Activated CD4-positive, alpha-beta T cell treated with anti-CD3 and anti-CD28 coated beads, Interleukin-2, Interleukin-6, amounts not matched to agents 100 ng/mL and 50 ng/mL, durations not matched to agents 16 hours and 8 hours (primary cell): ENCODE measurements at places on chromosomes 2 and 18.

- peak; percentile 17 for DNase-seq
Measured at GRCh38 chr2:119760956-119761275, 1.2 kb downstream of the PTPN4 start.

DNA sequence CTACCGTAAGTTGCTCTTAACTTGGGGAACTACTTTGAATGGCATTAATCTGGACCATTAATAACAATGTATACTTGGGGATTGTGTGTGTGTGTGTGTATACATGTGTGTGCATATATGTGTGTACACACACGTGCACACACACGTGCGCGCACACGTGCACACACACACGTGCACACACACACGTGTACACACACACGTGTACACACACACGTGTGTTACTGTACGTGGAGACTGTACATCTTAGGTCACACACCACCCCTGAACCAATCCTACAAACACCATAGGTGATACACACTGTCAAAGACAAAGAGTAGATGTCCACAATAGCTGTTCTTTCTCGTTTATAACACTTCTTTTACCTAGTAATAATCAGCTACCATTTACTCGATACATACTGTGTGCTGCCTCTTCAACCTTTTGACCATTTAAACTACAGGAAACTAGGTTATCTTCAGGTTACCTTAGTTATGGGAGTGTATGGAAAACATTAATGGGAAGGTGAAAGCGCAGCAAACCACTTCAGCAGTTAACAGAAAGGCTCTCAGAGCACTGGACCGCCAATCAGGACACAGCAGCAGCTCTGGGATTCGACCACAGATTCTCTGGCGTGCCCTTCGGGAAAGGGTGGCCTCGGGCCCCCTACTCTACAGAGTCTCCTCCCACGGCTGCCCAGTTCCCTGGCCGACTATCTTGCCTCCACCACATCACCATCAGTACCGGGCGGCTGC is 894 bp upstream of the GCC2 start:
- no peak for DNase-seq

- peak; percentile 1 for DNase-seq
Measured at GRCh38 chr2:45169339-45170190, 160.3 kb upstream of the SIX2 start.

DNA sequence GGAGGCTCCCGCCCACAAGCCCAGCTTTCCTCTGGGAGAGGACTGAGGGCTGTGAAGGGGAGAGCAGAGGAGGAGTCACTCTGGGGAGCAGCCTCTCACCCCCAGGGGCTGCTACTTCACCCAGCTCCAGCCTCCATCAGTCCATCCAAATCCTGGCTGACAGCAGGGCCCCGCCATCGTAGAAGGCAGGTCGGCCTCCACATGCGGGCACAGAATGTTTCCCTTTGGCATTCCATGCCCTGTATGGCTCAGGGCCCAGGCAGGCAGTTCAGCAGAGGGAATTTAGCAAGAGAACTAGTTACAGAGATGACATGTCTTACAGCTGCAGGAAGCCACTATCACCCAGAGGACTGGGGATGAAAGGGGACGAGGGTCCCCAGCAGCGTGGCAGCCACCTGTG is 6.4 kb upstream of the ODC1 start:
- DNase-seq, result no peak

DNA sequence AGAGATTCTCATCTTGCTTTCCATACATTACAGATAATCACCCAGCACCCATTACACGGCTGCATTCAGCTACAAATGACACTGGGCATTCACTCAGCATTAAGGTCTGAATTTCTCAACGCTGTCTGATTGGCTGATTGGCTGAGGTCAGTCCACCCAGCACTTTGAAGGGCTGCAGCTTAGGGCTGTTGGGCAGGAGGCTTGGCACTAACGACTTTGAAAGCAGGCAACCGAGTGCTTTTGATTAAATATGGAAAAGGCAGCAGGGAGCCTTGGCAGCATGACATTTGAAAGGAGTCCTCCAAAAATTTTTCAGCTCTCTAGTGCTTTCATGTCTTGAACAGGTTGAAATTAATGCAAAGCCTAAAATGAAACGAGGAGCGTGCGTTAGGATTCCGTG is 253.0 kb downstream of the DCDC2C start:
- no peak for DNase-seq

DNA sequence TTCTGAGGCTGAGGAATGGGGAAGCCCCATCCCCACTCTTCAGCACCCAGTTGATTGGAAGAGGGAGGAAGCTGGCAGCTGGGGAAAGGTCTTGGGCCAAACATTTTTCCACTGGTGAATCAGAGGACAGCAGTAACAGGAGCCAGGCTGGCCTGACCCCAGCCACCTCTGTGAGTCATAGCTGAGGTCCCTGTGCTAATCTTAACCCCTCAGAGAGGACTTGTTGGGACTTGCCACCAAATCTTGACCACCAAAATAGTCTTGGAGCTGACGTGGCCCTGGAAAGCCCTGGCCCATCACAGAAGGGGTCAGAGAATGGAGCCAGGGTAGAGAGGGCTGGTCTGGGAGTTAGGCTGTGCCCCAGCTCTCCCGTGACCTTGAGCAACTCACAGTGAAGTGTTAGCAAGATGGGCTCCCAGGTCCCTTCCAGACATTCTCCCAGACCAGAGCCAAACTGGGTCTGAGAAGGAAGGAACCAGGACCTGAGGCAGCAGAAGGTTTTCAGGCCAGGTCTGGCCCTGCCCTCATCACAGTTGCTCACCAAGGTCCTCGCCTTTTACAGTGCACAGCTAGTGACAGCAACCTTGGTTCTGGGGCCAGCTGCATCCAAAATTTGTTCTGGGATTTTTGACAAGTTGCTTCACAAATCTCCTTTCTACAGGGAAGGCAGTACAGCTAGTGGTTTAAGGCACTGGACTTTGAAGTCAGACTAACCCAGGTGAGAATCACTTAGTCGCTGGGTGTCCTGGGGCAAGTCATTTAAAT is 266.6 kb downstream of the CYP26B1 start:
- no peak for DNase-seq

GRCh38 chr2:135893374-135893794 is 17.1 kb upstream of the MCM6 start:
- no peak for DNase-seq

DNA sequence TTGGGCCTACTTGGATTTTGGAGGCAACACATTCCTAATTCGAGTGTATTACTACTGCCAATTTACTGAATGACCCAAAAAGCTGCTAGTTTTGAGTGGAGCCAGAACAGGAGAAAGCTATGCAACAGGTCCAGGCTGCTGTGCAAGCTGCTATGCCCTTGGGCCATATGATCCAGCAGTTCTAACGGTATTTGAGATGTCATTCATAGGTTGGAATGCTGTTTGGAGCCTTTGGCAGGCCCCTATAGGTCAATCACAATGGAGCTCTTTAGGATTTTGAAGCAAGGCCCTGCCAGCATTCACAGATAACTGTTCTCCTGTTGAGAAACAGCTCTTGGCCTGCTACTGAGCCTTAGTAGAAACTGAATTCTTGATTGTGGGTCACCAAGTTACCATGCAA is 368.7 kb downstream of the CDH19 start:
- DNase-seq, result no peak

DNA sequence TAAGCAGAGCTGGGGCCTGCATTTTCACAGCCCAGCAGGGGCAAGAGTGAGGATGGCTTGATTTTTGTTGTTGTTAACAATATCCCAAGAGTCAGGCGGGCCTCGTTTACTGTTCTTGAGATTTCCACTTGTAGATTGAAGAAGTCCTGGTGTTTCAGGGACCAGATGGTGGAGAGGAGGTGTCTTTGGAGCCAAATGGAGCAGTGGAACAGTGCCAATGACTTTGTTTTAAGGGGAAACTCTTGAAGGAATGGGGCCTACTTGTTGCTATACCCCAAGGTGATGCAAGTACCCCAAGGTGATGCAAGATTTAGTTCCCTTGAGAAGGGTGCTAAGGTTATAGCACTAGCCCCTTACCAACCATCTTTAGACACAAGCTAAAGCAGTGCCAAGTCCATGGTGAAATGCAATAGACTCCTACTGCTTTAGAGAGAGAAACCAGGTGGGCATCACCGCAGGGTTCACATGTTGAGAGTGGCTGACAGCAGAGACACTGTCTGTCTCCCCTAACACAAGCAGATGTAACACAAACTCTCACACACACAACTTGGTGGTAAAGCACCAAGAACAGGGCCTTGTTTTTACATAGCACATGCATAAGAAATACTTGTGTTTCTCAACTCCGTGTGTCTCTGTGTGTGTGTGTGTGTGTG is 44.0 kb downstream of the HK2 start:
- no peak for DNase-seq

GRCh38 chr2:43854671-43855070 is 15.9 kb downstream of the ABCG8 start:
- no peak for DNase-seq

- no peak for DNase-seq
Measured at GRCh38 chr2:127208313-127208712, 11.8 kb downstream of the CYP27C1 start.

GRCh38 chr18:25759111-25759510 is 331.3 kb downstream of the SS18 start:
- DNase-seq, result no peak

- DNase-seq, result no peak
Measured at GRCh38 chr2:3683748-3684454, 19.5 kb upstream of the DCDC2C start.

DNA sequence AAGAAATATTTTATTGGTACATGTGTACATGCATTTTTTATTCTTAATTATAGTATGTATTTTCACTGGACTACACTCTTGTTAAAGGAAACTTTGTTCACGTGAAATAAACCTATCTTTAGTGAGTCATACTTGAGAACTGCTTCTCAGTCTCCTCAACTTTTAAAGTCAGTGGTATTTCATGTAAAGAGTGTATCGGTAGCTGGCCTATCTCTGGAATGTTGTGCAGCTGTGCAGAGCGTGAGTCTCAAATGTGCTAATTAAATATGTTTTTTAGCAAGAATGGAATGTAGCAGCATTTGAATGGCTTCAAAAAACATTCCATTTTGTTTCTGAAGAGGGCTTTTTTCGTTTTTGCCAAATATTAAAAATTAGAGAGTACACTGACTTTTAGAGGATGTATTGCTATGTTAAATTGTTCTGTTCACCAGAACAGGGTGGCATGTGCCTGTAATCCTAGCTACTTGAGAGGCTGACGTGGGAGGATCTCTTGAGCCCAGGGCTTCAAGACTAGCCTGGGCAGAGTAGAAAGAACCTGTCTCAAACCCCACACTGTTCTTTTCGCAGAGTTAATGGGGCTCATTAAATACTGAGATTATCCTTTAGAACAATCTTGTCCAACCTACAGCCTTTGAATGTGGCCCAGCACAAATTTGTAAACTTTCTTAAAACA is 14.3 kb downstream of the SPTBN1 start:
- no peak for DNase-seq

DNA sequence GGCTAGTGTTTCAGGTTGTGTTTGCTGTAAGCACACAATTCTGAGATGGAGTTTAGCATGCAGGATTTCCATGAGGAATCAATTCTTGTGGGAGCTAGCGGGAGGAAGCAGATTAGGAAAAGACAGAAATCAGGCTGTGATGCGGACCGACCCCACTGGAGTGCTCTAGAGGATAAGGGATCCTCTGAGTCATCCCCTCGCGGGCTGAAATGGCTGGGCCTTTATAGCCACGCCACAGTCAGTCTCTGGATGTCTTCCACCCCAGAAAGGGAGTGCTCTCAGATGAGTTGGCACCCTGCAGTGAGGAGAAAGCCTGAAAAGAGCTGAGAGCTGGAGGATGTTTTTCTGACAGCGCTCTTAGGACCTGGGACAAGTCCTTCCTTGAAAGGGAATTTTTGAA is 102.4 kb downstream of the GALNT3 start:
- DNase-seq, result no peak

- DNase-seq, result peak; percentile 6
Measured at GRCh38 chr2:54767921-54768320, 44.5 kb downstream of the EML6 start.

GRCh38 chr2:194672994-194673393 is 984.0 kb upstream of the SLC39A10 start:
- DNase-seq, result no peak

DNA sequence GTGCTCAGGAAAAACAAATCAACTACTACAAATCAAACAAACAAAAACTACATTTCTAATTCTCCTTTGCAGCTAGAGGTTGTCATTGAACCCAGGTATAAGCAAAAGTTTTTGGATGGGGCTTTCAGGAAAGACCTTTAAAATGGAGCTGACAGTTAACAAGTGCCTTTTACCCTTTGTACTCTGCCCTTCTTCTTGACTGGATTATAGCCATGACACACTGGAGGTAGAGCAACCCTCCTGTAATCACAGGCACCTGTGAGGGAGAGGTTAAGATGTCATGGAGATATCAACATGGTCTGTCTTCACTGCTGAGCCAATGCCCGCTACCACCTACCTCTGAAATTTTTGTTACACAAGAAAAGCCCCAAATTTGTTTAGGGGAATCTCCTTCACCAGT is 100.0 kb upstream of the GLS start:
- no peak for DNase-seq

- no peak for DNase-seq
Measured at GRCh38 chr2:9256570-9257043, 50.0 kb downstream of the ASAP2 start.

DNA sequence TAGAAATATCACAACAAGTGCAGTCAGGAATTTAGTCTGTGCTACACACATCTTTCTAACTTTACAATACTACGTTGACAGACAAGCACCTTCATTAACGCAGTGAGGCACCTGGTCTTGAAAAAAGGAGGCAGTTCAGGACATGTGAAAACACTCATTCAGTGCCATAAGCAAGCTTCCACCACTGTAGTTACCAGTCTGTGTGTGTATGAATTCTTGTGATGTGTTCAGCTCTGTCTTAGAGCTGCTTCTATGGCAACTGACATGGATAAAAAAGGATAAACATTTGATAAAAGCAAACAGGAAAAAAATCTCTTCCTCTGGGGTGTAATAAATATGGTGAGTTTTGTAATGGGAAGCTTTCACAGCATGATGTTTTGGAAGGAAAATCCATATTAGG is 623.8 kb upstream of the NXPH2 start:
- no peak for DNase-seq

DNA sequence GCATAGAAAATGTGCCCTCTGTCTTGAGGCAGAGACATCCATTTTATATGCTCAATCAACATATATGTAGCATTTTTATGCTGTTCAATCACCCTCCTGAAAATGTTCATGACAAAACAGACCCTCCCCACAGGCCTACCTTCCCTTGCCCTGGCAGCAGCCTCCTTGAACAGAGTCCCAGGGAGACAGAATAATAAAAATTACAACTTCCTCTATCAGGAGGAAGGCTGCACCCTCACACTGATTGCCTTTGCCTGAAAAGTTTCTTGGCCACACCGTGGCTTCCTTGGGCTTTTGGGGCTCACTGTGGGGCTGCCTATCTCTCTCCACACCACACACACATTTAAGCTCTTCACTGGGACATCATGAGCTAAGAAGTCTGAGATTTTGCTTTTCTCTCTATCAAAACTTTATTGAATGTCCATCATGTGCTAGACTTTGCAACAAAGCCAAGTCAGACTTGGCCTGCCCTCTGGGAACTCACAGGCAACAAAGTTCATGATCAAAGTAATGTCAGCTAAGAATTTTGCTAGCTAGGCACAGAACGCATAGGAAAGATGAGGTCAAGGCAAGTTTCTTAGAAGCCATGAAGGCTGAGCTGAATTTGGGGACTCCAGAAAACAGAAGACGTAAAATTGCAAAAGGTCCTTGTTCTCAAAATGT is 101.6 kb downstream of the BCL2L11 start:
- no peak for DNase-seq

GRCh38 chr2:171346723-171347557 is 86.8 kb downstream of the METTL8 start:
- peak; percentile 42 for DNase-seq

- DNase-seq, result no peak
Measured at GRCh38 chr18:48295586-48296311, 113.4 kb downstream of the ZBTB7C start.

GRCh38 chr2:171323971-171324528 is 109.7 kb downstream of the METTL8 start:
- DNase-seq, result no peak

- DNase-seq, result no peak
Measured at GRCh38 chr2:105421053-105421452, 22.2 kb upstream of the FHL2 start.
